Activated T-cell treated with anti-CD3 and anti-CD28 coated beads, Interleukin-2, amount 50 U/mL, for 24 hours (primary cell): ENCODE measurements at places on chromosomes 6 and 20.

GRCh38 chr6:127533011-127533410, 13.9 kb upstream of the MTCL3 start:
- no peak for DNase-seq

DNA sequence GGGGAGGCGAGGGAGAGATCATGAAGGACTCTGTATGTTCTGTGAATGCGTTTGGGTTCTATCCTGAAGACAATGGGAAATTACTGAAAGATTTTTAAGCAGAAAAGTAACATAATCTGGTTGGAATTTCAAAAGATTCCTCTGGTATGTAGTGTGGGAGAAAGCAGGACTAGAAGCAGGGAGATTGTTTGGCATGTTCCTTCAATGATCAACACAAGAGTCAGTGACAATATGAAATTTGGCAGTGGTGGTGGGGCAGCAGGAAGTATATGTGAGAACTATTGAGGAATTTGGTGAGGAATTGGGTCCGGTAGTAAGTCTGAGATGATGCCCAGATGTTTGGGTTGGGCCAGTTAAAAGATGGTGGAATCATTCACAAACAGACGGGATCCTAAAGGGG, 348.7 kb downstream of the CD83 start:
- no peak for DNase-seq

DNA sequence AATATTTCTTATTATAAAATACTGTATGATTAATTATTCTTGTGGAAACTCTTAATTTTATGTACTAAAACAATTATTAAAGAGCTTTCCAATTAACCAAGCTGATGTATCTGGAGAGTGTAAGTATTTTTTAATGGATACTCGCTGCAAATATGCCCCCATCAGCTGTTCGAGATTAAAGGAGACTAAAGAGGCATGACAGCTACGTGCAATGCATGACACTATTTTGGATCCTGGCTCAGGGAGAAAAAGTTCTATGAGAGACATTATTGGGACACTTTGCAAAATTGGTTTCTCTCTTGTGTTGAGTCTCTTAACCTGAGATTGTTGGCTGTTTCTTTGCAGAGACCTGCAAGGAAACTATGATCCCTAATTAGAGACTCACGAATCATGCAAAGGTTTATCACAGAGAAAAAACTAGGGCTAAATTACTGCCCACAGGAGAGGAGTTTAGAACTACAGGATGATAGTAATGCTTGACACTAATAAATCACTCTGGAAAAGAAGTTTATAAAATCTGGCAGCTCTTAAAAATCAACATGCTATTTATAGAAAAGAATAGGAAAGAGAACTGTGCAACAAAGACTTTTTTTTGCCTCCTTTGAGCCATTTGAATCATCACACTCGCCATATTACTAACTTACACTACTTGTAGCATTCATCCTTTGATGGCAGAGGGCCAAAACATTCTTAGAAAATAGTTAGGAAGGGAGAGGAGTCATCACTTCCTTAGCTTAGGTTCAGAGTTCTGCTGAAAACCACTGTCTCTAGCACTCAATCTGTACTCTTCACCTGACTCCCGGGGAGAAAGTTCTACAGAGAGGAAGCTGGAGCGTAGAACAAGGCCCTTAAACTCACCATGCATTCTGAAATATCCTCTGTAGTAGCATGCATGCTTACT, 25.3 kb downstream of the NRN1 start:
- DNase-seq, result no peak

GRCh38 chr6:108559884-108560462, 744 bp upstream of the FOXO3 start:
- DNase-seq, result no peak

DNA sequence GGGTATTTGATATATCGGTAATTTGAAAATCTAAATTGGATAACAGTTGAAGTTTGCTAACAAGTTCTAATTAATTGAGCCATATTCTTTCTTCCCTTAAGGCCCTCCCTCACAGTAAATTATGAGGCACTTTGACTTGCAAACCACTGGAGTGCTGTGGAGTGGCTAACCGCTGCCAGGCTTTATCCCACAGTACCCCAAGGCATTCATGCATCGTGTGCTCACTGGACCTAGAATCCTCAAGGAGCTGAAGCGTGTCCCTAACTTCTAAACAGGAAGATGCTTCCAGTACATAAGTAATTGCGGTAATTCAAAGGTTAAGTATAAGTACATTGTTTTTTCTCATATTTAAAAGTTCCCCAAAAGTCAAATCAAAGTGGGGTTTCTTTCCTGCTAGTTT, 499.9 kb downstream of the TFAP2A start:
- DNase-seq, result no peak

- DNase-seq, result no peak
These were observed 13.1 kb upstream of the RNASET2 start for GRCh38 chr6:166969390-166970002.

- no peak for DNase-seq
These were observed 13.7 kb upstream of the RTF2 start for GRCh38 chr20:56454754-56455153.

DNA sequence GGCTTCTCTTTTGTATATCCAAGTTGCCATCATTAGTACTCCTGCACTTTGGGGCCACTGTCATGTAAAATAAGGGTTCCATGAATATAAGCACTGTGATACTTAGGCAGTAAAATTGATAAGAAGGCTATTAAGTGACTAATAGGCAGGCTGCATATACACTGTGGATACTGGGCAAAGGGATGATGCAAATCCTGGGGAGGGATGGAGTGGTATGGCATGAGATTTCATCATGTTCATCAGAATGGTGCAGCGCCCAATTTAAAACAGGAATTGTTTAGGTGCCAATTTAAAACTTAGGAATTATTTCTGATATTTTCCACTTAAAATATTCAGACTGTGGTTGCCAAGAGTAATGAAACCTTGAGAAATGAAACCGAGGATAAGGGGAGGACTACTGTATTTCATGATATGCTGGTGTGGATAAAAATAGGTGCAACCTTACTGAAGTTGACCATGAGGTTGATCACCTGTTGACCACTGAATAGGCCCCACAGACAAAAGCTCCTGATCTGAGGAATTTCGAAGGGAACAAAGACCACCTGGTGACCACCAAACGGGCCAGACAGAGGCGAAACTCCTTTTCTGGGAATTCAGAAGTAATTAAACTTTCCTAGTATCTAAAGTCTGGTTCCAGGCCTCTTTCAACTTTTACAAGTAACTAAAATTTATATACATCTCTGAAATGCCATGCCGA, 4.9 kb upstream of the TRIM39 start:
- no peak for DNase-seq

DNA sequence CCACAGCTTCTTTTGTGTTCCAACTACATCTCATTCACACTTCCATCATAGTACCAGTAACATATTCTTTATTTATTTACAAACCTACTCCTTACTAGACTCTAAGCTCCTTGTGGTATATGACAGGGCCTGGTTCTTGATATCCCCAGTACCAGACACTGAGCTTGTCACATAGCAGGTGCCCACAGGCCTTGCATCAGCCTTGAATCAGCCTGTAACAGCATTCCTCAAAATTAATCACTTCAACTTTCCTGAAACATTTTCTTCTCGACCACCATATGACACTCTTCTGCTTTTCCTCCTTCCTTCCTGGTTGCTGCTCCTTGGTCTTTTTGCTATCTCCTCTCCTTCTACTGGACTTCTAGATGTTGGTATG, 24.7 kb upstream of the SRPK1 start:
- DNase-seq, result no peak

DNA sequence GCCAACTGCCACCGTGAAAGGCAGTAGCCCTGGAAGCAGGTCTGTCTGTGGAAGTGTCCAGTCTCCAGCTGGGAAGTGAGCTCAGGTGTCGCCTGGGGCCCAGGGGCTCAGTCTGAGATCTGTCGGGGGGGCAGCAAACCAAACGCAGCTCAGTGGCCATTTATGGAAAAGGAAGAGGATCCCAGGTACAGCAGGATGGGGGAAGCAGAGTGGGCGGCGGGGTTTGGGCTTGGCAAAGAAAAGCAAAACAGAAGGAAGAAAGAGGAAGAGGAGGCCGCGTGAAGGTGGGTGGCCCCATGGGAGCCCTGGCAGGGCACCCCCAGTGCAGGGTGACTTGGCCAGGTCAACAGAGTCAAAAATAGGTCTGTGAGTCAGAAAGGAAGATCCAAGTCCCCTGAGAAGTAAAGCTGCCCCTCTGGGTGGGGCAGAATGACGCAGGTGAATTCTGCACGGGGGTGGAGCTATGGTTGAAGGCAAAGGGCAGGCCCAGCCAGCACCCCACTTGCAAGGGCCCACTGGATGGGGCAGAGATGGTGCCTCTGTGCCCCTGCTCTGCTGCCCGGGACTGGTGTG, 5.3 kb downstream of the PXDC1 start:
- DNase-seq, result no peak

DNA sequence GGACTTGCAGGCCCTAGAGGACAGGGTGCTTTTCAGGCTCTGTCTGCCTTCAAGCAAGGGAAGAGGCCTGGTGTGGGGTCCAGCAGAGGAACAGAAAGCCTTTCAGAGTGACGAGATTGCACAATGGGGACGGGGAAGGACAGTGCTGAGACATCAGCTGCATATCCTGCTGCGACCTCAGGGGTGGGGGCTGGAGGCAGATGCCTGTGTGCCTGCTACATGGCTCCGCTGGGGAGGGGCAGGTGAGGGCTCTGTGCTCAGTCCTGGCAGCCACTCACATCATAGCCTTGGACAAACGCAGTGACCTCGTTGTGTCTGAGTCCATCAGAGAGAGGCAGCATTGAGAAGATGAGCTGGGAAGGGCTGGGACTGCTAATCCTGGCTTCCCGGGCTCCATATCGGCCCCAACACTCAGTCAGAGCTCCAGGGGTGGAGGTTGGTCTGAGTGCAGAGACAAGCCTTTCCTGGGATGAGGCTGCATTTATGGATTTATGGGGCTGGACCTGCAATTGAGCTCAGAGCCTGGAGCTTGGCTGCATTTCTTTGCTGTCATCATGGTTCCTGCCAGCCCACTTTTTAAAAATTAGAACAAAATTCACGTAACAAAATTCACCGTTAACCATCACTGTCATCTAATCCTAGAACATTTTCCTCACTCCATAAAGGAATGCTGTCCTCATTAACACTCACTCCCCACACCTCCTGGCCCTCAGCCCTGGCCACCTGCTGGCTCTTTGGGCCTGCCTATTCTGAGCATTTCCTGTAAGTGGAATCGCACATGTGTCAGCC, 196.9 kb upstream of the SLC24A3 start:
- DNase-seq, result no peak

- DNase-seq, result no peak
These were observed 48.9 kb downstream of the PRDM1 start for GRCh38 chr6:106134906-106135634.

- peak; percentile 81 for DNase-seq
These were observed 60.7 kb downstream of the TNFAIP3 start for GRCh38 chr6:137927777-137928218.

DNA sequence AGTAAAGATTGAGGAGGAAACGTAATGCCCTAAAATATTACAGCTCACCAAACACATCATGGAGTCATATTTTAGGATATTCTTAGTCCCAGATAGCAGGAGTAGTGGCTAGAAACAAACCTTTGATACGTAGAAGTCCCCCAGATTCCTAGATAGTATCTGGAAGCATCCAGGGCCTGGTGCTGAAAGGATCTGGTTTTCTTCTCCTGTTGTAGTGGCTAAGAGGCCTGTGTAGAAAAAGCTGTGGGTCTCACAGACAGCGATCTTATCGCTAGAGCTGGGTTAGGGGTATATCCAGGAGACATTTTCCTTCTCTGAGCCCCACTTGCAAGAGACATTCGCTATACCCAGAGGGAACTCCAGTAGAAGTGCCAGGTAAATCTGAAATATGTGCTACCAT, 139.9 kb downstream of the KCNQ5 start:
- DNase-seq, result no peak

GRCh38 chr6:88141561-88142296, 24.4 kb downstream of the CNR1 start:
- DNase-seq, result no peak

- DNase-seq, result no peak
These were observed 48.1 kb upstream of the SLC17A4 start for GRCh38 chr6:25706314-25707014.

DNA sequence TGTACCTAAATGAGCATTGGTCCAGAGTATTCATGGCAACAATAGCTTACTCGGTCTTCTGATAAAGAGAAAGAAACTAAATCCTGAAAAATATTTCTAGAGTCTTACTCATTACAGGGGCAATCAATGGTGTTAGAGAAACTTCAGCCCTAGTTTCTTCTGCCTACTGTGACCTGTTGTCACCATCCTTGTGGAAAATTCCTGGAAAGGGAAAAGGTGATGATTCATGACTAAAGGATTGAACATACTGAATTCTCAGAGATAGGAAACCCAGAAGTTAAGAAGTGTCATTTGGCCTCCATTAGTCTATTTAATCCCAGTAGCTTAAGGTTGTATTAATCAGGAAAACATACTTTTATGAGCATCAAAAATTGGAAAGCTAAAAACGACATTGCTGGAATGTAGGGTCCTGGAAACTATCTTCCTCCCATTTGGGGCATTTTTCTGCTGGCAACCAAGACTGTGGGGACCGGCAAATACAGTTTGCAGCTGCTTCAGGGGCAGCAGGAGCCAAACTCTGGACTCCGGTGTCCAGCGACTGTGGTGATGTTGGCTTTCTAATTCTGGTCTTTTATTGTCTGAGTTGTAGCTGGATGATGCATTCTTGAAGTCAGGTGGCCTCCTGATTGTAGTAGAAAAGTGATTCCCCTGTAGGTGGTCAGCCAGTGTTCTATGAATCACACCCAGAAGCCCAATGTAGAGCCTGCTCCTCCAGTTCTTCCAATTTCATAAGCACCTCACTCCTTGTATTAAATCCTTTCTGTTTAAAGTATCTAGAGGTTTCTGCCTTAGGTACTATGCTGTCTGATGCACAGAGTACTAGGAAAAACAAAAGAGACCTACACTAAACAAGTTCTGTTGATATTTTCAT, 67.6 kb downstream of the LCA5 start:
- DNase-seq, result no peak

GRCh38 chr20:40887105-40887504, 141.5 kb upstream of the TOP1 start:
- DNase-seq, result no peak

DNA sequence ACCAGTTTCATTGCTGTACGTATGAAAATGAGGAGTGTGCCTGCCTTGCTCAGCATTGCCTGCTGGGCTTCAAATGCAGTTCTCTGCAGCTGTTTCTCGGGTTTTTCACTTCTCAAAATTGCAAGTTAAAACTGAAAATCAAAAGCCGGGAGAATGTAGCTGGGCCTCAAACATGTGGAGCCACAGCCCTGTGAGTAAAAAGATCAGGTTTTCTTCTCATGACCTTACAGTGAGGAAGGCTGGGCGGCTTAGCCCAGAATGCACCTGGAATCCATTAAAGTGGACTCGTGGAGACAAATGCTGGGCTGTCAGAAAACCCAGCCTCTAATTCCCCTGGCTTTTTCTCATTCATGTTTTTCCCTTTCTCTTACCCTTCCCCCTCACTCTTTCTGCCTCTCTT, 34.4 kb downstream of the DSE start:
- no peak for DNase-seq

DNA sequence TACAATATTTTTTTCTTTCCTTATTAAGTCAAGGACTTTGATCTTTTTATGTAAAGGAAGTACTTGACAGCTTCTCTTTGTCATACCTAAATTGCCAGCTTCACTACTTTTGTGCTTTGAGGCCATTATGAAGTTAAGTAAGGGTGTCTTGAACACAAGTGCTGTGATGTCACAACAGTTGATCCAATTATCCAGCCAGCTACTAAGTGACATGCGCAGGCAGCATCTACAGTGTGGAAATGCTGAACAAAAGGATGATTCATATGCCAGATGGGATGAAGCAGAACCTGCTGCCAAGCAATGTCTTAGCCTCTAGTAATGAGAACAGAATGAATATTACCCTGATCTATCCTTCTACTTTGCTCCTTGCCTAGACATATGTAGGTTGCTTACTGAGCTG, 68.3 kb upstream of the TMEM244 start:
- no peak for DNase-seq
